ENCODE measurements at places on chromosomes 3 and 15.

DNA sequence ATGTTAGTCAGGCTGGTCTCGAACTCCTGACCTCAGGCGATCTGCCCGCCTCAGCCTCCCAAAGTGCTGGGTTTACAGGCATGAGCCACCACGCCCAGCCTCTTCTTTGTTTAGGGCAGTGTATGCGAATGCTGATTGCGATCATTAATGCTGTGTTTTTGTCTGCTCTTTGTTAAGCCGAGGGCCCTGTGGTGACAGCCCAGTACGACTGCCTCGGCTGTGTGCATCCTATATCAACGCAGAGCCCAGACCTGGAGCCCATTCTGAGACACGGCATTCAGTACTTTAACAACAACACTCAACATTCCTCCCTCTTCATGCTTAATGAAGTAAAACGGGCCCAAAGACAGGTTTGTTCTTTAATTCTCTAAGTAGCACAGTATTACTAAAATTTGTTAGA lies 7.8 kb downstream of the KNG1 start:
- DNase-seq: no peak

GRCh38 chr15:23912191-23912590 lies 225.1 kb upstream of the NDN start:
- DNase-seq: no peak

GRCh38 chr15:63430766-63431451 lies 49.3 kb upstream of the CA12 start:
- peak; percentile 18 for DNase-seq

GRCh38 chr3:139443186-139443585 lies 33.1 kb downstream of the RBP2 start:
- no peak for DNase-seq

DNA sequence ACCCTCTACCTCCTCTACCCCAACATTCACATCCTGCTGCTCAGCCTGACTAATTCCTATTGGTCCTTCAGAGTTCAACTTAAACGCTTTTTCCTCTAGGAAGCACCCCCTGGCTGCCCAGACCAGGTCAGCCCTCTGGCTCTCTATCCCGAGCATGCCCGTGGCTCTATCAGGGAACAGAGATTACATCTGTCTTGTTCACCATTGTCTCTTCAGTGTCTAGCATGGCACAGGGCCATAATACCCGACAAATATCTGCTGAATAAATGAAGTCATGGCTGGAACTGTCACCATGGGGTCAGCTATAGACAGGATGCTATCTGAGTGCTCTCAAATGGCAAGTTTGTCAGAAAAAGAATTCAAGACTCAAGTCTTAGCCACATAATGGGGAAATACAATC lies 296.9 kb upstream of the CHRNA7 start:
- no peak for DNase-seq

DNA sequence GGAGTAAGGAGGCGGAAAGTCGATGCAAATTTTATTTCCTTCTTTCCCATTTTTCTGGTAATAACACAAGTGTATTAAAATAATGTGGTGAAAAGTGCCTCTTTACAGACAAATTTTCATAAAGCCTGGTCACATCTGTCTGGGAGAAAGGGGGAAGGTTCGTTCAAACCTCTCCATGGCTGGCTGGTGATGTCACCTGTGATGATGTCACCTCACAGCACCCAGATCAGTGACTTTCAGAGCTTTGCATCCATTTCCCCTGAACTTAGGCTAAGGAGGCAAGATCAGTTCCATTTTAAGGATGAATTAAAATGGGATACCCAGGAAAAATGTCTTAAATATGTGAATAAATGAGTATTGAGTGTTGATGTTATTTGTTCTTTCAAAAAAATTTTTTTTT lies 34.1 kb downstream of the ATP10A start:
- no peak for DNase-seq

- no peak for DNase-seq
Measured at GRCh38 chr3:133113526-133113925, 75.3 kb downstream of the TMEM108 start.

DNA sequence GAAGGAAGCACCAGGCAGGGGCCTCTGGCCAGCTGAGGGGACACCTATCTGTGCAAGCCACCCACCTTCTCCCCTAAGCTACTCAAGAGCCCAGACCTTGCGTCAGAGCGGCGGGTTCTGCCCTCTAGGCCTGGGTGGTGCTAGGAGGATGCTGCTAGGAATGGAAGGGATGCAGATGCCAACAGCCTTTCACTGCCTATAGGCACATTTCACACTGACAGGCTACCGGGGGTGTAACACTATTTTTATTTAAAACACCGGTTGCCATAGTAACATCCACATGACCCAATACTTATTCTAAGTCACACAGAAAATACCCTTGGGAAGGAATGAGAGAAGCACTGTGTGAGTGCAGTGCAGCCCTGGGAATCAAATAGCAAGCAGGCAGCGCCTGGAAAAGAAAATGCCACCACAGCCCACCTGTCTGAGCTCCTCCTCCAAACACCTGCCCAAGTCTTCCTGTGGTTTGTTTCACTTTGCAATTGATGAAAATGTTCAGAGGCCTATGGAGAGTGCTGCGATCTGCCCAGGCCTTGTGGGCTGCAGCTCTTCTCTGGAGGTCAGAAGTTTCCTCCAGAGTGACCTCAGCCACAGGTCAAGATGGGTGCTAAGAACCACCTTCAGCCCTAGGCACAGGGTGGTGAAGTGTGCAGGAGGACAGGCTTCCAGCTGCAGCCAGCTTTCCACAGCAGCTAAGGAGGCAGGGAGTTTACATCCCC lies 113.5 kb upstream of the TOPAZ1 start:
- no peak for DNase-seq

DNA sequence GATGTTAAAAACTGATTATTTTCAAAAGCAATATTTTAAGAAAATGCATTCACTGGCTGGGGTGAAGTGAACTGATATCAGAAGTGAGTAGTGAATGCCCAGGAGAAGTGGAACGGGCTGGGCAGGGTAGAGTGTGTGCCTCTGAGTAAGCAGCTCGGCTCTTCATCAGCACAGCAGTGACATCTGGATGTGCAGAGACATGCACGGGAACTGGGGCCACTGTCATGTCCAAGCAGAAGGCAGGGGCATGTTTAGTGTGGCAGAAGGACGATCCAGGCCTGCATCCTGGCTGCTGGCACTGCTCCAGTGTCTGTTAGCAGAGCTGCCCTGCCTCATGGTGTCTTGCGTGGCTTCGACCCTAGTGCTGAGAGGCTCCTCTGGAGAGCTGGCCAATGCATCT lies 305.6 kb upstream of the LRRFIP2 start:
- no peak for DNase-seq

GRCh38 chr3:140163159-140163763 lies 228.3 kb downstream of the CLSTN2 start:
- no peak for DNase-seq

GRCh38 chr15:98966091-98966787 lies 41.4 kb downstream of the PGPEP1L start:
- DNase-seq: no peak

DNA sequence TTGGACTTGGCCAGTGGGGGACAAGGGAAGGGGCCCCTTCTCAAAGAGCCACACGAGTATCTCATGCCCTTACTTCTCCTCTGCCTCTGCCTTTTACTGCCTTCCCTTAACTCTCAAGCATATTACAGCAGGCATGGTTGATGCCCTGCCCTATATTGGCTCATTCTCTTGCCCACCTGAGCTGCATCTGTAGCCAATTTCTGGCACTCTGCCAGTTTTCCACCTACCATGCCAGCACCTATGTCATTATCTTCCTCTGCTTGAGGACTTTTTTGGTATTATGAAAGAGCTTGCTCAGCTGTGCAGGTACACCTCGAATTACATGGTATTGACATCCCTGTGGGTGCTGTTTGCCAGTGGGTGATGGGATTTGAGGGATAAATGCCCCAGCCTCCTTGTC lies 181.8 kb downstream of the OXSM start:
- no peak for DNase-seq

DNA sequence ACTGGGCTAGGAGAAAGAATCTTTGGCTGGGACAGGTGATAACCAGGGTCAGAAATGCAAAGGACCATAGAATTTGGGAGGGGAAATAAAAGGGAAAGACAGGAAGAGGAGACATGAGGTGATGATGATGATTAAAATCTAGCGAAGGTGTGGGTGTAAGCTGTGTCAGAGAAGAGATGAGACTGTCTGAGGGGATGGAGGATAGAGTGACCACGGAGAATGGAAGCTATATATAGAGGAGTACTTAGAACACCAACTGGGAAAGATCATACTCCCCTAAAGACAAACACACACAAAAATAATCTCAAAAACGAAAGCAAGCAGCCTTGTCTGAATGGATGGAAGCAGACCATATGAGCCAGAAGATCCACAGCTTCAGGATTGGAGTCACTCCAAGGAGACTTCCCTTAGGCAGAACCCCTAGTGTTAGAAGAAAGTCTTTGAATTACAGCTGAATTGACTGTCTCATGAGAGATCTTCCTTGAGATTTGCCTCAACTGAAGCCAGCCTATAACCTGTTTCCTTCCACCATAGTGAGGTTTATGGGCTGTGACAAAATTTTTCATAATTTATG lies 115.2 kb upstream of the DAZL start:
- no peak for DNase-seq

GRCh38 chr3:184289426-184289938 lies 9.6 kb upstream of the PSMD2 start:
- no peak for DNase-seq

DNA sequence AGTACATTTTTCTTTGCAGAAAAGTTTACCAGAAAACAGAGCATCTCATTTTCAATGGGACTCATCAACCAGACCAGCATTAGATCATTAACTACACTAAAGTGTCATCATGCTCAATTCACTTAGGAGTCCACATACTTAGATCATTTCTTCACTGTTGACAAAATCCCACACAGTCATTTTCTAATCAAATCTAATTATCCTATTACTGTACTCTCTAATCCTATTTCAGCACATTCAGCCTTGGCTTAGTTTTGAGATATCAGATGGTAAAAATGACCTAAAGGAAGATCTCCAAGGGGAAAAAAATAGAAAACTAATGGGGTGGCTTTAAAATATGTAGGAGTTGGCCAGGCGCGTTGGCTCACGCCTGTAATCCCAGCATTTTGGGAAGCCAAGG lies 5.2 kb upstream of the CTXN2 start:
- DNase-seq: no peak

- no peak for DNase-seq
Measured at GRCh38 chr3:69746119-69746518, 6.9 kb downstream of the MITF start.

DNA sequence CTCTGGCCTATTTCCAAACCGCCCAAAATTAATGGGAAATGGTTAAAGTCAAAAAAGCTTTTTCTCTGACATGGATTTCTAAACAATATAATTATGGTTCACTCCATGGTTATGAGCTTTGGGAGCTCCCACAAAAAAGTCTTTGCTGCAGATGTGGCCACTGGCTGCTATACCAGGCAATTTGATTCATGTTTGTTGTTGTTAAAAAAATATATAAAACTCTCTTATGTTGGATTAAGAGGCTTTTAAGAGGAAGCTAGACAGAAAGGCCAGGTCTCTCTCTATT lies 258.6 kb downstream of the TIGIT start:
- no peak for DNase-seq

DNA sequence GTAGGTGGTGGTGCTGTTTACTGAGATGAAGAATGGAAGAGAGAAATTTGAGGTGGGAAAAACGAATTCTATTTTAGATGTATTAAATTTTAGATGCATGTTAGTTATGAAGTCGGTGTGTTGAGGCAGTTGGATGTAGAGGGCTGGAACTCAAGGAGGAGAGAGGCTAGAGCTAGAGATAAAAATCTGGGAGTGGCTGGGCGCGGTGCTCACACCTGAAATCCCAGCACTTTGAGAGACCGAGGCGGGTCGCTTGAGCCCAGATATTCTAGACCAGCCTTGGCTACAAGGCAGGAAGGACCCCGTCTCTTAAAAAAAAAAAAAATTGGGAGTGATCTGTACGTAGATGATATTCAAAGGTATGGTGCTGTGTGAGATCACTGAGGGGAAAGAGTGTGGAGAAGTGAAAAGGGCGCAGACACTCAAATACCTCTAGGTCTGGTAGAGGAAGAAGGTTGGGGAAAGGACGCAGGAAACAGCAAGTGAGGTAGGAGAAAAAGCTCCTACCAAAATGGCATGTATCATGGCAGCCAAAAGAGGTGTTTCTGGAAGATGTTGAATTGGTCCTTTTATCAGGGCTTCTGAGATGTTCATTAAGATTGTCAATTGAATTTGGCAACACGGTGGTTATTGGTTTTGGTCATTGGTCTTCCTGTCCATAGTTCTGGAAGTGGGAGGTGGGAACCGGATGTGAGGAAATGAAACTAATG lies 1.8 kb downstream of the YEATS2 start:
- DNase-seq: no peak

- no peak for DNase-seq
Measured at GRCh38 chr15:80264031-80264430, 12.0 kb upstream of the CTXND1 start.

DNA sequence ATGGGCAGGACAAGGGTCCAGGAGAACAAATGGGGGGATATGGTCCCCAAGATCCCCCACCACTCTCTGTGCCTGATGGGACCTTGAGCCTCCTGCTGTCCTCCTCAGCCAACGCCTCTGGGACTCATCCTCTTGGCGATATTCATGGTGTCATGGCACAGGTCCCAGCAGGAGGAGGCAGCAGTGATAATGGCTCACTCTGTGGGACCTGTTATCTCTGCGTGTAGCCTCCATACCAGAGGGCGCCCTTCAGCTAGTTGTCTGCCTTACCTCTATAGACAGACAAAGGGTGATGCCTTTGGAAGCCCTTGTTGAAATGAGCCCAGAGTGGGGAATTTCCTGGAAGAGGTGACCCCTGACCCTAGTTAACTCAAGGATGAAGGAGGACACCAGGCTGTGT lies 7.4 kb downstream of the ZBTB47 start:
- no peak for DNase-seq

GRCh38 chr3:107581230-107581629 lies 58.5 kb downstream of the BBX start:
- no peak for DNase-seq

GRCh38 chr15:100022806-100023205 lies 289.6 kb upstream of the LYSMD4 start:
- DNase-seq: no peak

DNA sequence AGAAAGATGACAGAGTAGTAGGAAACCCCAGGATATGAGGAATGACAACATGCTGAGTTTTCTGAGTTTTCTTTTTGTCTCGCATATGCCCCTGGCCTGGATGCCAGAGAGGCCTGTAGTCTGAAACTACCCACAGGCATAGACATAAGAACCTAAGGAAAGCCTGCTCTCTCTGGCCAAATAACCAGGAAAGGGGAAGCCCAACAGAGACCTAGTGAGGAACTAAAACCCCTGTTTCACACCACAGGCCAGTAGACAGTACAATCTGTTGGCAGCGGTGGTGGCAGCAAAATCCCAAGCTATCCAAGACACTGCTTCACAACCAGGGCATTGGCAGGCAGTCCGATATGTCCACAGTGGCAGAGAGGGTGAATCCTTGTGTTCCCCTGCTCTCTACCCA lies 55.0 kb upstream of the DCP1A start:
- DNase-seq: no peak

Measured in ascending aorta (tissue), 2 donors.